ENCODE measurements at places on chromosomes 1 and 21.
A peak's percentile ranks its signal among the peaks of the same experiment; 100 is the strongest.

- peak; percentile 94 for DNase-seq
Observed at GRCh38 chr1:244104309-244105060, 53.4 kb downstream of the ZBTB18 start.

- no peak for DNase-seq
Observed at GRCh38 chr1:54835970-54836369, 34.8 kb upstream of the TTC22 start.

DNA sequence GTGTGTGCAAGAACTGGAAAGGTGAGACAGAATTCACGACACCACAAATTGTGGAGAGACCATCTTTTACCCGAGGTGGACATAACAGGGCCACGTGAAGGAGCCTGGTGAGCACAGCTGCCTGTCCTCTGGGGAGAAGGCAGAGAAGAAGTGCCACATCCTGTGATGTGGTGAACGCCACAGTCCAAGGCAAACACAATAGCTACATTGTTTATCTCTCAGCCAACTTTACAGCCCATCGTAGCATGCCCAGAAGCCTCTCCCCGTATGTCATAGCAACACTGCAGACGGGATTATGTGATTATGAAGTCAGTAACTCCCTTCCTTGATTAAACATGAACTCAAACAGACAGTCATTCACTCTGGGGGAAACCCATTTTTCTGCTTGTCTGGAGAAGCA is 612.2 kb downstream of the SMYD3 start:
- DNase-seq: no peak

GRCh38 chr1:200900877-200901276 is 6.2 kb downstream of the INAVA start:
- no peak for DNase-seq

- DNase-seq: peak; percentile 77
Observed at GRCh38 chr1:234601301-234602017, 8.5 kb downstream of the IRF2BP2 start.

DNA sequence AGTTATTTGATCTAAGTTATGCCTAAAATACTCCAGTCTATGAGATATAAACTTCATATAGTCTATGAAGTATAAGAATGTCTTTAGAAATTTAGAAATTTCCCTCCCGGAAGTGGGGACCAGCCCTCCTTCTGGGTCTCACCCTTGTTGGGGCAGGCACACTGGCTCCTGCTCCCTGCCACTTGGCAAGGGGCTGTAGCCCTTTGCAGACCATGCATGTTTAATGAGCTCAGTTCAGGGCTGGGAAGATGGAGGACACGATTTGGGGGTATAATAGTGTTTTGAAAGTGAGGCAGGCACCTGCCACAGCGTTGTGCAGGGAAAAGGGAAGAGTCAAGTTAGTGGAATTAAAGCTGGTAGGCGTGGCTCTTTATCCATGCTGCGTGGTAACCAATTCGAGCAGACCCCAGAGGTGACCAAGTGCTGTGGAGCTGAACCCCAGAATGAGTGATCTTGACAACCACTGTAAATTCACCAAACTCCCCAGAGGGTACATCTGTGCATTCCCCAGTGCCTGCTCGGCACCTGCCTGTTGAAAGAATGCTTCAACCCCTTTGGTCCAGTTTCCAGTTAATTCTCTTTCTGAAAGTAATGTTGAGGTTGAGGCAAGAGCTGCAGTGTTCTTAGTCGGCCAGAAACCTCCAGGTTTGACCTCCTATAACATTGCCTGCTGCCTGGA is 79.6 kb downstream of the DOP1B start:
- no peak for DNase-seq

- no peak for DNase-seq
Observed at GRCh38 chr1:214404571-214405213, 123.7 kb downstream of the SMYD2 start.

- DNase-seq: no peak
Observed at GRCh38 chr1:172895761-172896160, 155.0 kb downstream of the TNFSF18 start.

GRCh38 chr1:27496604-27497155 is 6.7 kb upstream of the WASF2 start:
- peak; percentile 43 for DNase-seq

DNA sequence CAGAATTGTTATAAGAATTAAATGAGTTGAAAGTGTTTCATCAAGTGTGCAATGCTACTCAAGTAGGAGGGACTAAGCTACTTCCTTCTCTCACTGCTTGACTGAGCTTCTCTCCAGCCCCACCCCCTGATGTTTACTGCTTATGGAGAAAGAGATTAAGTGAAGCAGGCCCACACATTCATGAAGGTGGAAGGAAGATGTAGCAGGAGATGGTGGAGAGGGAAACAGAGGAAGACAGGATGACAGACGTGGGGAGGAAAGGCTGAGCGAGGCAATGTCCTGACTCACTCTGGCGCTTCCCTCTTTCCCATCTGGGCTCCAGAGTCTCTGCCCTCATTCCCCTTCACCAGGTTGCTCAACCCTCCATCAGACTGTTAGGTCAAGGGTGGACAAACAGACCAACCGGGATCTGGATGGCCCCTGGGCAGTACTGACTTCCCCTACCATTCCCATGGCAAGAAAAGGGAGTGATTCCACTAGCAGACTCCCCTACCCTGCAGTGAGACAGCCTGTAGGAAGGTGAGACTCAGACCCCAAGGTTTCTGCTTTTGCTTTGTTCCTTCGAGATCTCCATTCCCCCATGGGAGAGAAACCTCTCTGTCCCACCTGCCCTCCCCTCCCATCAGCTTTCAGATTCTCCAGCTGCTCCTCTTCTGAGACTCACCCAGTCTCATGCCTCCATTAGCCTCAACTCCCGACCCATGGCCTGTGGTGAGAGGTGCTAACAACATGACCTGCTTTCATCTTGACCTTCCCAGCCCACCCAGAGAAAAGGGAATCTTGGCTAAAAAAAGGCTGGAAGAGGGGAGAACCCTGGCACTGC is 3.1 kb upstream of the ARHGEF2 start:
- DNase-seq: peak; percentile 90

DNA sequence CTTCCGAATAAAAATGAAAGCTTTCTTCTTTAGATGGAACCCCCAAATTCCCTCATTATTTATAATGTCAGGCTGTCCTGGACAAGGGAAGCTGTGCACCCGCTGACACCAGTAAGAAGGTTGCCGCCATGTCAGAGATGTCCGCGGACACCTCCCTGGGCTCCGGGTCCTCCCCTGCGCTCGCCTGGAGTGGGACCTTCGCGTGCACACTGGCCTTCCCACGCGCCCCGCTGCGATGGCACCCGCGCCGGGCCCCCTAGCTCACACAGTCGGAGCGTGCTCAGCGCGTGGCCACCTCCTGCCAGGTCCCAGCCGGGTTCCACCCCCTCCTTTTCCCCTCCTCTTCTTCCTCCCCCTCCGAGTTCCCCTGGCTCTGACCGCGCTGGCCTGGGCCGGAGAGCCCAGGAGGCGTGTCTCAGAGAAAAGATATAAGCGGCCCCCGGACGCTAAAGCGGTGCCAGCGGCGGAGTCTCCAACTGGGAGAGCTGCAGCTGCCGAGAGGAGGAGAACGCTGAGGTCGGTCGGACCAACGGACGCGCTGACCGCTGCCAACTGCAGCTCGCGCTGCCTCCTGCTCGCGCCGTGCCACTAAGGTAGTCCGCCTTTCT is at the start of gene G0S2:
G0S2 (plus strand) TSS at position 456 of the 608 bp plus-strand sequence. CDS start 273 bp downstream, outside the sequence.
- peak; percentile 64 for DNase-seq

DNA sequence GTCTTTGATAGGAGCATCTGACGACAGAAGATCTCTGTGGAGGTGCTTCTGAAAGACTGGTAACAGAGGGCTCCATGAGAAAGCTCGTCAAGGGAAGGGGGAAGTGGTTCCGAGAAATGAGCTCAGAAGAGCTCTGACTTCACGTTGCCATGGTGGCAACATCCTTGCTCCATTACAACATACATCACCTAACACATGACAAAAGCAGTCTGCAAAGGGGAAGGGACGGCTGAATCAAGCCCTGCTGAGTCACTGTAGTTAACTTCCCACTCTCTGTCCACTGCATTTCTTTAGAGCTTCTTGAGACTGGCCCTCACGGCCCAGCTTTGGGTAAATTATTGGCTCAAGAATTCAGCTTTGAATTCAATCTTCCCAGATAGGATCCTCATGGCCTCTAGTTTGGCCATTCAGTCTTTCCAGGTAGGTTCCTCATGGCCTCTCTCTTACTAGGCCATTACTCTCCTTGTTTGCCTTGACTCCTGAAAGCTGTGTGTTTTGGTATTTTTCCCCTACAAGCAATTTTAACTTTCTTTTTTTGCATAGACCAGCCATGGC is 88.0 kb upstream of the ZNF648 start:
- peak; percentile 95 for DNase-seq

DNA sequence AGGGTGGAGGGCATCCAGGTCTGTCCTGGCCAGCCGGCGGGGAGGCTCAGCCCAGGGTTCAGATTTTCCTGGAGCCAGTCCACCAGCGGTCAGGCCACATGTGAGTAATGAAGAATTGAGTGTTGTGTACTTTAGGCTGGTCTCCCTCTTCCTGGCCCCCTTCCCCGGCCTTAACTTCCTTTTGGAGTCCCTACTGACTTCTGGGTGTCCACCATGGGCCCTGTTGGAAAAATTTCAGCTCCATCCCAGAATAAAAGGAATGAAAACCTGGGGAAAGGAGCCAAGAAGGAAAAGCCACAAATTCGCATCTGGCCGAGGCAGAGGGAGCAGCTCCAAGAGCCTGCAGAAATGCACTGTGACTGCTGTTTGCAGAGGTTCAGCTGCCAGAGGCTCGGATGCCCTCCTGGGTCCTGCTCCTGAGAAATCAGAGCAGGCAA is 35.5 kb upstream of the HHAT start:
- DNase-seq: peak; percentile 80

DNA sequence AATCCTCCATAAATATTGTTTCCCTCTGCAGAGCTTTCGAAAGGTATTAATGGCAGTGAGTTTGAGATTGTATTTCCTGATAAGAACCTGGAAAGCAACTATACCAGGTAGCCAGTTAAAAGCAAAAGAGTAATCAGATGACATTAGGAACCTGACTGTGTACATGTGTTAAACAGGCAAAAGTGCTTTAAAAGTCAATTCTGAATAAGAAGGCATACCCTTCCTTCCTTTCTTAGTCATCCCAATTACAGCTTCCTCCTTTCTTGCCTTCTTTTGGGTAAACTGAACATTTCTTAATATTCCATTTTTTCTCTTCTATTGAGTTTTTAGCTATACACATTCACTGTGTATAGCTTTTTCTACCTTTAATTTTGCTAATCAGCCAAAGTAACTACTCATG is 144.7 kb downstream of the ZNF281 start:
- no peak for DNase-seq

GRCh38 chr1:3323021-3323795 is 131.3 kb upstream of the ARHGEF16 start:
- DNase-seq: peak; percentile 23

DNA sequence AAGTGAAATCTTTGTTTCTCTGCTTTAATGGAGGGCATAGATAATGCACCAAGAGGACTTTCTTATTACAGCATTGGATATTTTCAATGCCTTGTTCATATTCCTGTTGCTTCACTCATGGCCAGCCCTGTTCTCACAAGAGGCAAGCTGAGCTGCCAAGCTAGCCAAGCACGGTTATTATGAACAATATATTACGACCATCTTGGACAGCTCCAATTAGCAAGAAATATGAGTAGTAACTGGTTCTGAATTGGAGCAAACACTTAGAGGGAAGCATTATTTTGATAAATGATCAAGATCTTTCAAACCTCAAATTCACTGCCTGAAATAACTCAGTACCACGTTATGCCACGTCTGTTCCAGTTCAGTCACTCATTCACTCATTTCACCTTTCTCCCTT is 159.8 kb downstream of the SETD4 start:
- DNase-seq: no peak

DNA sequence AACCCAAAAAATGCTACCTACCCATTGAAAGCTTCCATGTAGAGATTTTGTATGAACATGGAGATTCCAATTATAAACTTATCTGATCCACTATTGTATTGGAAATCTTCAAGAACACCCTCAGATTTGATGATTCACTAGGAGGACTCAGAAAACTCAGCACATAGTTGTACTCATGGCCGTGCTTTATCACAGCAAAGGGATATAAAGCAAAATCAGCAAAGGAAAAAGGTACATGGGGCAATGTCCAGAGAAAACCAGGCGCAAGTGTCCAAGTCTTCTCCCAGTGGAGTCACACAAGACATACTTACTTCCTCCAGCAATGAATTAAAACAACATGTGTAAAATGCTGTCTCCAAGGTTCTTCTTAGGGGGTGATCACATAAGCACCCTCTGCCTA is 28.9 kb downstream of the ABL2 start:
- no peak for DNase-seq

GRCh38 chr1:96424877-96425276 is 296.7 kb upstream of the PTBP2 start:
- peak; percentile 57 for DNase-seq

GRCh38 chr1:225347123-225347683 is 80.6 kb downstream of the LBR start:
- no peak for DNase-seq

GRCh38 chr1:71857862-71858261 is 424.5 kb downstream of the NEGR1 start:
- DNase-seq: peak; percentile 36

- DNase-seq: peak; percentile 44
Observed at GRCh38 chr1:54968551-54968950, 11.9 kb upstream of the TMEM61 start.
